ENCODE measurements at places on chromosomes 1 and 21.

GRCh38 chr1:207691841-207692240, 46.9 kb downstream of the CR1L start:
- no peak for DNase-seq

DNA sequence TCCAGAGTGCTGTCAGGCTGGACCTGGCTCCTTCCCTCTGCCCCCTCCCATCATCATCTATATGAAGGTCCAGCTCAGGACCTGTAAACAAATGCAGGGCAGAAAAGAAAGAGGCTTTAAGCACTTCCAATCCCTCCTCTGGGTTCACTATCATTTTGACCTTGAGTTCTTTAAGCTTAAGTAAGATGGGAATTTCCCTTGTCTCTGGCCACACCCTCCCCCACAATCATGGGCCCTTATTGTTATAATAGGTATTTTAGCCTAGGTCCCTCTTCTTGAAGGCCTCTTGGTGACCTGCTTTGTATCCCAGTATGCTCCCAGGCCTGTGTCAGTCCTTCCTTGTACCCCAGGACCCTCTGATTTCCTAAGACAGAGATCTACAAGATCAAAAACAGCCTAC, 45.1 kb upstream of the EPS15 start:
- peak; percentile 8 for DNase-seq

DNA sequence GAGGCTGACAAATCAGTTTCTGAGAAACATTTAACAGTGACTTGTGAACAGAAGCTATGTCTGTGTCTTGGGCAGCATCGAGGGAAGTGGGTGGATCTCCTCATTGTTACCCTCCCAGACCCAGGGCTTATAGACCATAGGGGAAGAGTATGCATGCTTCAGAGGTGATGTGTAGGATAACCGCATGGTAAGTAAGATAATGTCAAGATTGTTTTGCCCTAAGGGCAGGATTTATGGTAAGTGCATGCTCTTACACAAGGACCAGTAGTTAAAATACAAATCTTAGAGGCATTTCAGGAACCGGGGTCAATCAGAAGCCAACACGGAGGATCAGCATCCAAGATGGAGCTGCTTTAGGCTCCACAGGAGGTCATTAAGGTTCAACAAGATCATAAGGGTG, 7.7 kb upstream of the PRMT2 start:
- no peak for DNase-seq

DNA sequence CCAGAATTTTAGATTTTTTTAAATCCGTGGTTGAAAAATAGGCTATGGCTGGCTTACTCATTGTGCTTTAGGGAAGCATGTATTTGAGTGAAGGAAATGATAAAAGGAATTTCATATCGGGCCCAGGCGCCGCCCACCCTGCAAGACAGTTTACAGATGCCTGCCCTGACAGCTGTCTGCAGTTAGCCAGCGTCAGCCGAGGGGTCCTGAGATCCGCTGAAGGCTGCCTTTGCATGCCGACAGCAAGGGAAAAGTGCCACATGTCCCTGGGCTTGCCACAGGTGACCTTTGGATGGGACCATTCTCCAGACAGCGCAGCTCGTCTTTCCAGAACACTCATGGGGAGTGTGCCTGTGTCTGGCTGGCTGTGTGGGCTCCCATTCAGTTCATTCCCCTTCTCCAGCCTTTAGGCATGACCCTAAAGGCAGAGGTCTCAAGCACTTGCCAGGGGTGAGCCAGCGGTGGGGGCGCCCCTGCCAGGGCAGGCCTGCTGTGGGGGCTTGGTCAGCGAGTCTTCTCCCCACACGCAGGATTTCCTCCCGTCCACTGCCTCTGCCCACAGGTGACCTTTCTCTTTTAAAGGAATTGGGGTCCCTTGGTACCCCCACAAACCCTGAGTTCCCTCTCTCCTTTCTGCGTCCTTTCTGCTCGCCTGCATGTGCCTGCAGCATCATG, 46.1 kb upstream of the TRAPPC10 start:
- no peak for DNase-seq

DNA sequence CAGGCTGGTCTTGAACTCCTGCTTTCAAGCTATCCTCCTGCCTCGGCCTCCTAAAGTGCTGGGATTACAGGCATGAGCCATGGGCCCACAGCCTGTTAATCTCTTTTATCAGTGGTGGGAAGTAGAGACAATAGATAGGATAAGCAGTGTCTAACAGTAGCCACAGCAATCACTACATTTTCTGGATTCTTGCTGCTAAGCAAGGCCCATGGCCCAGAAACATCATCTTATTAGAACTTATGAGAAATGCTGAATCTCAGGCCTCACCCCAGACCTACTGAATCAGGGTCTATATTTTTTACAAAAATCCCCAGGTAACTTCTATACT, 29.7 kb downstream of the IGFN1 start:
- no peak for DNase-seq

DNA sequence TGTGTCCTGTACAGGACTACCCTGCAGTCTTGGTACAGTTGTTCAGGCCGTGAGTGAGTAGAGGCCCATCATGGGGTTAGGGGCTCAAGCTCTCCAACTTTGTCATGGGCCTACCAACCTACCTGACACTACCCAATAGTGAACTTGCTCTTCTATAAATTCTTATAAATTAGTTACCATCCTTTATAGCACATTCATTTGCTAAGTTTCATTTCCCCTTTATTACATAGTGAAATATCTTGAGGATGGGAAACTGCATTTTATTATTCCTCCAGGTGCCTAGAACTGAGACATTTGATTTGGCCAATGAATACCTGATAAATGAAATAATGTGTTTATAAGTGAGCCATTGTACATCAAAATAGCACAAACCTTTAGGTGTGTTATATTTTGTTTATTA, 9.1 kb upstream of the CTH start:
- DNase-seq: no peak

DNA sequence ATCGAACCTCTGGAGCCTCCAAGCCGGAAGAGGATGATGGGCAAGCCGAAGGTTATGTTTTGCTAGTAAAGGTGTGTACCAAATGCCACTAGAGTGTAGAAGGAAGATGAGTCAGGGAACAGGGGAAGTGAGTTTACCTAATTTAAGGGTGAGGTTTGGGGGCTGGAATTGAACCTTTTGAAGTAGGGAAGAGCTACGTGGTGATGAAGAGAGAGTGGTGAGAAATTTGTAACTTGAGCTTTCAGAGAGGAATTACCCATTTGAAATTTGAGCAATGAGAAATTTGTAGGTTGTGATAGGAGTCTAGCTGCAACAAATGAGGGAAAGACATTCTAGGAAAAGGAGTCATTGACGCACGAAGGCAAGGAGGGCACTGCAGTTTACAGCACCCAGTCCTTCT, 70.0 kb upstream of the TENT5C start:
- DNase-seq: no peak

DNA sequence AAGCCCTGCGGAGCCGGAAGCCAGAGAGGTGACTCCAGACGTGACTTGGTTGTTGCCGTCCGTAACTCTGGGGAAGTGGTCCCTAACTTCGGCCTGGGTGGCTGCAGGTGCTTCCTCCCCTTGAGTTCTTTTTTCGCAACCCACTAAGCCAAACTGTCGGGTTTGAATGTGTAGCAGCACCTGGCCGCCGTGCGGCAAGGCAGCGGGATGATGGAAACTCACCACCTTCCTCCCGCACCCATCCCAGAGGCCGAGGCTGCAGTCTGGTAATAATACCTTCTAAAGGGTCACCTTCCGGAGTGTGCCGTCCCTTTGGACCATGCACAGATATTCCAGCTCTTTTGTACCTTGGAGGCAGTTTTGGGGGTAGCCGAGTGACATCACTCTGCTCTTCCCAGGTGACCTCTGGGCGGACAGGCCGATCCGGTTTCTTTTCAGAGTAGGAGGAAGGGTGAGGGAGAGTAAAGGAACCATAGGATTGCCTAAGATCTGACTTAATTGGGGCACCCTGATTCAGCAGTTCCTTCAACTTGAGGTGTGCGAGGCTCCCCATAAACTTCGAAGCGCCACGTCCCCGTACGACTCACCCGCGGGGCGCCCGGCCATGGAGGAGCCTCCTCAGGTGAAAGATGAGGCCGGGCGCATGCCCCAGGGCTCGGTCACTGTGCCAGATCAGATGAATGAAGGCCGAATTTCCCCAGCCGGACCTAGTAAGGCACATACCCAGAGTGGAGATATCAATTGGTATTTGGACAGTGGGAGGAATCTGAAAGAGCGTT, 1.0 kb downstream of the KCNK1 start:
- DNase-seq: no peak

- DNase-seq: no peak
Observed at GRCh38 chr1:236164273-236164672, 21.9 kb downstream of the GPR137B start.

- DNase-seq: no peak
Observed at GRCh38 chr1:28815533-28816185, 3.7 kb downstream of the OPRD1 start.

DNA sequence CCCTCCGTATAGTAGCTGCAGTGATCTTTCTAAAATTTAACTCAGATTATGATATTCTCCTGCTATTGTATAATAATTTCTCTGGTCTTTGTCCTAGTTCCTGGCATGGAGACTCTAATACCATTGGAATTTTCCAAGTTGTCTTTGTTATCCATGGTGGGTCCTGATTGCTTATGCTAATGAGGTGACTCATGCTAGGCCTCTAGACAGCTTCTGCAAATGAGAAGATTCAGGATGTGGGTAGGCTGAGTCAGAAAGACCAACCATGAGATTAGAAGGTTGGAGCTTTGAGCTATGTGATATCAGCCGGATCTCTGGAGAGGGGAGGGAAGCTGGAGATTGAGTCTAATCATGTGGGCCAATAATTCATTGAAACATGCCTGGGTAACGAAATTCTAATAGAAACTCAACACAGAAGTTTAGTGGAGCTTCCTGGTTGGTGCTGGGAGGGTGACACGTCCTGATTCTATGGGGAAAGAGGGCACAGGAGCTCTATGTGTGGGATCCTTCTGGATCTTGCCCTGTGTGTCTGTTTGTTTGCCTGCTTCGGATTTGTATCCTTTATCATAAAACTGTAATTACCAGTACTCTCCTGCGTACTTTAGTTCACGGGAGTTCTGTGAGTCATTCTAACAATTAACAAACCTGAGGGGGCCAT, 73.2 kb upstream of the CNIH3 start:
- DNase-seq: peak; percentile 92

DNA sequence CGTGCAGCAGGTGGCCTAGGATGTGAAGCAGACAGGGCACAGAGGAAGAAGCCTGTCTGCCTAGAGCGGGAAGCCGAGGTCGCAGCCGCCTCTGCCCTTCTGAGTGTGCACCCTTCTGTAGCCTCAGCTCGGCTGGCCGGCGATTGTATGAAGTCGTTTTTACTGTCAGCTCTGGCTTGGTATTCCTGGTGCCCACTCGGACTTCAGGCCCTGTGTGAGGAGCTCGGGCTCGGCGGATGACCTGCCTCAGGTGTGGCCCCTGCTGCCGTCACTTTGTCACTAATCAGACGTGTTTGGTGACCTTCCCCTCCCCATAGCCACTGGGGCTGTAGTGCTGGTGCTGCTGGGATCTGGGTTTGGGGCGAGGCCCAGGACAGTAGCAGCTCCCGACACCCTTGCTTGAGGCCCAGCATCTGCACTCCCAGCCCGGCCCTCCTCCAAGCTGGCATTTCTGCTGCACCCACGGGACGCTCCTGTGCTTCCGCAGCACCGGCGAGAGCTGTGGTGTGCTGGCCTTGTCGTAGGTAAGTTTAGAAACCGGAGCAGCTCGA, 18.1 kb downstream of the SLX9 start:
- no peak for DNase-seq

DNA sequence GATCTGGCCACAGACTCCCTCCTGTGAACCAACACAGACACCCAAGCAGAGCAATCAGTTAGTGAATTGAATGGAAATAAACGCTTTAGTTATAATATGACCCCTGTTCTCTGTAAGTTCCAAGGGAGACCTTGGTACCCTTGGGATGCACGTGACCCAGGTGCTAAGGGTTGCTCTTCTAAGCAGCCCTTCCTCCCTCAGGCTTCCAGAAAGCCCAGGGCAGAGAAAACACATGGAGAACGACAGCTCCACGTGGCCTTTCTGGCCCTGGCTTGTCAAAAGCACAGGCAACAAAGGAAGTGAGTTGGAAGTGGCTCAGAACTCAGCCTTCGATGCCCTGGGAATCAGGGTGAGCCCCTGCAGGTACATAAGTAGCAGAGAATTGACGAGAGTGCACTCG, 57.4 kb downstream of the LACTBL1 start:
- no peak for DNase-seq

- DNase-seq: no peak
Observed at GRCh38 chr1:21761052-21761451, 21.9 kb downstream of the USP48 start.

DNA sequence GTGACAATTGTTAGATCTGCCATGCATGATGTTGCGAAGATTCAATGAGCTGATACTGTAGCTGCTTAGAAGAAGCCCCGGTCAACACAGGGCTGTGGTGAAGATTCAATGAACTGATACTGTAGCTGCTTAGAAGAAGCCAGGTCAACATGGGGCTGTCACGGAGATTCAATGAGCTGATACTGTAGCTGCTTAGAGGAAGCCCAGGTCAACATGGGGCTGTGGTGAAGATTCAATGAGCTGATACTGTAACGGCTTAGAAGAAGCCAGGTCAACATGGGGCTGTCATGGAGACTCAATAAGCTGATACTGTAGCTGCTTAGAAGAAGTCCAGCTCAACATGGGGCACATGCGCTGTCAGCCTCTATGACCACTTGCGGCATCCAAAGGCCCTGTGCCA, 18.8 kb upstream of the BACE2 start:
- no peak for DNase-seq

DNA sequence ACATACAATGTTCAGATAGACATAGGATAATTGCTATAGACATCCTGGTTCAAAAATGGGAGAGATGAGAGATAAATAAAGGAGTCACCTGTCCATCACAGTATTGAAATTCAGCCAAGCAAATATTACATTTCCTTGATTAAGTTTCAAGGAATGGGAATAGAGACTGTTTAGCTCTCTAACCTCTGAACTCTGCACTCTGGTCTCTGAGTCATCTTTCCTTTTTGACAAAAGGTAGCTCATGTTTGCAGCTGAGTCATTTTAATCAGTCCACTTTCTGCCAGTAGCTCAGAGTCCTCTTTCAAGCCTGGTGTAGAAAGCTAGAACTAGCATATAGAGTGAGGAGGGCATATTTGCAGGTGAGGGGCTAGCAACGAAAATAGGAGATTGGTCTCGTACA, 51.4 kb upstream of the GJA8 start:
- no peak for DNase-seq

DNA sequence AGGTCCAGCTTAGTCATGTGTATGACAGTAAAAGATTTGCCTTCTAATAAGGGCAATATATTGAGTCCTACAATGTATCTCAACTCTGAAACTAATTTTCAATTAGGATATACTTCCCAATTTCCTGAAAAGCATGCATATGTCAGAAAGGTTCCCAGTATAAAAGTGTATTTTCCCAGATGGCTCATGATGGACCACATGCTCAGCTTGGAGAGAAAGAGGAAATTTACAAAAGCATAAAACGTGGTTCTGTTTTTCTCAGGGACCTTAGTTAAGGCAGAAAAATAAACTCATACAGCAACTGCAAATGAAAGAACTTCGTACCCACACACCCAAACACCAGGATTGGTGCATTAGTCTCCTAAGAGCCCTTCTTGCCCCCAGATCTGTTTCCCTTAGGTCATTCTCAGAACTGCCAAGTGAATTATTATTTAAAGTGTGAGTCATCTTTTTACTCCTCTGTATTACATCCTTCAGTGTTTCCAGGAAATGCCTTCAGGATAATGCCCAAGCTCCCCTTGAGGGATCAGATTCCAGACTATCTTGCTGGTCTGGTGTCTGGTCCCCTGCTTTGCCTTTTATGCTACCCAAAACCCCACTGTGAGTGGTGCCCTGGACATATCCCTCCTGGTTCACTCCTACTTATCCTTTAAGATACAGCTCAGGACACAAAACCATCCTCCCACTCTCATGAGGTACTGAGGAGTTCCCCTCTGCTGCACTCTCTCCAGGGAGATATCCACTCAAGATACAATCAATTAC, 57.4 kb downstream of the SSX2IP start:
- DNase-seq: peak; percentile 4

All from SW 1271 (cell line).